ENCODE measurements at places on chromosomes 12 and 14.

DNA sequence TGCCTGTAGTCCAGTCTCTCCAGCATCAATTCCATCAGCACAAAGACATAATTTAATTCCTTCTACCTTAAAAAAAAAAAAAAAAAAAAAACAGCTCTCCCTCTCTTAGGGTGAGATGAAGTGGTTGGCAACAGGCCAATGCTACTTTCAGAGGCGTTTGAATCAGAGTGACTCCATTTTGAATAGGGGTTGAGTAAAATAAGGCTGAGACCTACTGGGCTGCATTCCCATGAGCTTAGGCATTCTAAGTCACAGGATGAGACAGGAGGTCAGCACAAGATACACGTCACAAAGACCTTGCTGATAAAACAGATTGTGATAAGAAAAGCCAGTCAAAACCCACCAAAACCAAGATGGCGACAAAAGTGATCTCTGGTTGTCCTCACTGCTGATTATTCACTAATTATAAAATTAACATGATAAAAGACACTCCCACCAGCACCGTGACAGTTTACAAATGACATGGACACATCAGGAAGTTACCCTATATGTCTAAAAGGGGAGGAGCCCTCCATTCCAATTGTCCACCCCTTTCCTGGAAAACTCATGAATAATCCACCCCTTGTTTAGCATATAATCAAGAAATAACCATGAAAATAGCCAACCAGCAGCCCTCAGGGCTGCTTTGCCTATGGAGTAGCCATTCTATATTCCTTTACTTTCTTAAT is 6.9 kb upstream of the TCL1B start:
- no peak for DNase-seq

DNA sequence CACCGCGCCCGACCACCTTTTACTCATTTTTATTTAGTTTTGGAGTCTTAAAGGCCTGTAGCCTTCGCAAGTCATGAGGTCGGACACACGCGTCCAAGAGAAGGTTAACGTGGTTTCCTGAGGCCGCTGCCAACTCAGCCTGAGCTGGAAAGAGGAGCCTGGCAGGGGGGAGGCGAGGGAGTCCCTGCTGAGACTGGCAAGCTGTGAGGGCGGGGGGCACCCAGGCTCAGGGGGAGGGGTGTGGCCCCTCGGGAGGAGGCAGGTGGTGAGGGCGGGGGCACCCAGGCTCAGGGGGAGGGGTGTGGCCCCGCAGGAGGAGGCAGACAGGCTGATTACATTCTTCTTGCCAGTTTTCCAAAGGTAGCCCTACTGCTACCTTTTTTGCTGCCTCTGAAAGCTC is 143.2 kb downstream of the PIWIL1 start:
- DNase-seq: no peak

- DNase-seq: no peak
These were observed 370.2 kb downstream of the DPF3 start for GRCh38 chr14:72523424-72524294.

- DNase-seq: no peak
These were observed 6.1 kb downstream of the TM7SF3 start for GRCh38 chr12:27008081-27008480.

GRCh38 chr12:116703214-116703795 is 34.6 kb downstream of the SPRING1 start:
- peak; percentile 85 for DNase-seq

GRCh38 chr12:65836419-65837197 is 12.3 kb downstream of the HMGA2 start:
- DNase-seq: no peak

- DNase-seq: no peak
These were observed 269.9 kb upstream of the PLEKHG7 start for GRCh38 chr12:92432724-92433441.

- no peak for DNase-seq
These were observed 3.6 kb downstream of the PPM1A start for GRCh38 chr14:60252630-60253029.

- no peak for DNase-seq
These were observed 63.3 kb downstream of the SUSD6 start for GRCh38 chr14:69674546-69675244.

DNA sequence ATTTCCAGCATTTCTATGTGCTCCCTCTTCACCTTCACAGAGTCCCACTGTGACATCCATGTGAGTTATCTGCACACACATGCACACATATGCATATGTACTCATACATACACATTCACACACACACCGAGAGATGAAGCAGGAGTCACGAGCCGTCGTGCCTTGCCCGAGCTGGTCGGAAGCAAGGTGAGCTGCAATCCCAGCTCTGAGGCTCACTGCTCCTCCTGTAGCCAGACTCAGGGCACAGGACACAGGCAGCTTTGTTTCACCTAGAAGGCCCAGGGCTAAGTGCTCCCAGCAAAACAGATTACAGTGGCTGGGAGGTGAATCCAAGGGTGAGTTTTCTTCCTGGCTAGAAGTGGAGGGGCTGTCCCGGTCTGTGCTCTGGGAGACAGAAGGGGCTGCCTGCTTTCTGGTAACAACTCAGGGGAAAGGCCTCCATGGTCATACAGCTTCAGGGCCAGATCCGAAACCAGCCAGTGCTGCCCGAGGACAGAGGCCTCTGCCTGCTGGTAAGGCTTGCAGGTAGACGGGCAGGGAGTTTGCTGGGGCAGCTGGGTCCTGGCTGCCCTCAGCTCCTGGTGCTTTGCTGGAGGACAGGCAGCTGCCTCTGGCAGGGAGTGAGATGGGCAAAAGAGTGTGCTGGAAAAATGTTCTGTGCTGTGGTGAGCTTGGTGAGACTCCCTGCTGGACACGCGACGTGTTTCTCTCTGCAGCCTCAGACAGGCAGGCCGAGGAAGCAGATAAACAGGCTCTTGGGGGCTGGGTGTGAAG is 123.7 kb downstream of the CRACR2A start:
- DNase-seq: no peak

DNA sequence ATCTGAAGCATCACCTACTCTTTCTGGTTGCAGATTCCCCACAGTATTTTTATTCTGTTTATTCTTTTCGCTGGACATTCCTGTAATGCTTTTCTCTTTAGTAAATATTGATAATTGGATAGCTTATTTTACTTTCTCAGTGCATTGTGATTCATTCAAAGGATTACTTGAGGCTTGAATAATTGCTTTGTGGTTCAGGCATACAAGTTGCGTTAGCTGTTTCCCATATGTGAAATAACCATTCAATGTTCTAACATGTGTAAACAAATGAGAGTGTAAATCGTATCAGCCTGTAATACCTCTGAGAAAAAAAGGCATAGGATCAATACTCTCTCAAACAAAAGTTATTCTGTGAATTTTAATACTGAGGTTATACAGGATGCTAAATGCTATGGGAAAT is 1004.2 kb upstream of the SEL1L start:
- no peak for DNase-seq

GRCh38 chr14:33836203-33836899 is 114.5 kb downstream of the EGLN3 start:
- no peak for DNase-seq

DNA sequence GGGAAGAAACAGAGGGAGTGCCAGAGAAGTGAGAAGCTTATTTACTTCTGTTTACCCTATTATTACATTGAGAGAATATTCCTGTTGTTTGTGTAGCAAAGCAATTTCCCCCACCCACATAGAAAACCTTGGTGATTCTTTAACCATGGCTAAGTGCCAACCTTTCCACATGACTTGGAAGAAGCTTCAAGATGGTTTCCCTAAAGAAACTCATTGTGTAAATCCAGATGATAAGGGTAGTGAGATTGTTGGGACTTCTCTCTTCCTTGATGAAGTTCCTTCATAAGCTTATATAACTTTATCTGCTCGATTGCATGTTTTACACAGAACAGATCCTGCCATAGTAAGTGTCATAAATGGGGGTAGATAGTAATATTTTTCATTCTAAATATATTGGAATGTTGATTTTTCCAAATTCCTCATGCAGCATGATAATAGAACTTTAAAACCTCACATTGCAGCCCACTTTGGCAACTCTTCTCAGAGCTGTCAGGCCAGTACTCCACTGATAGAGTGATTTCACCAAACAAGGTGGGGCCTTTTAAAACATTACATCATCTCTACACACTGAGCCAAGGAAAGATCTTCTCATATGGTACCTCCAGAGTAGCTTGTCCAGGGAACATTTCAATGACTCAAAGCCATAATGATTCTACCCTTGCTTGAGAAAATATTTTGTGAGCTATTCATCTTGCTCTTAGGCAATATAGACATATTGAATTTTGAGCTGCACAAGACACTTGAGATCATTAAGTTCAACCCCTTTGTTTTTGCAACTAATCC is 47.8 kb upstream of the KIF21A start:
- DNase-seq: no peak

- DNase-seq: no peak
These were observed 484 bp upstream of the PRKCH start for GRCh38 chr14:61320806-61321384.

- DNase-seq: no peak
These were observed 59.9 kb downstream of the SLC6A12 start for GRCh38 chr12:154058-154457.

DNA sequence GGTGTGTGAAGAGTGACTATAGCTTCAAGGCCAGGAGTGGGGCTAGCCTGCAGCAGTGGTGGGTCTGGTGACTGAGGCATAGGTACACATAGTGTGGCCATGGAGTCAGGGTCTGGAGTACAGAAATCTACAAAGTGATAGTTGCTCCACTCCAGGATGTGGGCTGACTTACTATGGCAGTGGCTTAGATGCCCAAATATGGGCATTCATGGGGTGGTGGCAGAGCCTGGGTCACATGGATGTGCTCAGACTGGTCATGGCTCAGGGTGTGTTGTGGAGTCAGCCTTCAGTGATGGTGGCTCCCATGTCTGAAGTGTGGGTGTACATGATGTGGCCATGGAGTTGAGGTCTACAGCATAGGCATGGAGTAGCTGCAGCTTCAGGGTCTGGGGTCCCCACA is 27.3 kb downstream of the CLEC6A start:
- no peak for DNase-seq

GRCh38 chr14:28515571-28515970 is 251.0 kb upstream of the FOXG1 start:
- DNase-seq: no peak

DNA sequence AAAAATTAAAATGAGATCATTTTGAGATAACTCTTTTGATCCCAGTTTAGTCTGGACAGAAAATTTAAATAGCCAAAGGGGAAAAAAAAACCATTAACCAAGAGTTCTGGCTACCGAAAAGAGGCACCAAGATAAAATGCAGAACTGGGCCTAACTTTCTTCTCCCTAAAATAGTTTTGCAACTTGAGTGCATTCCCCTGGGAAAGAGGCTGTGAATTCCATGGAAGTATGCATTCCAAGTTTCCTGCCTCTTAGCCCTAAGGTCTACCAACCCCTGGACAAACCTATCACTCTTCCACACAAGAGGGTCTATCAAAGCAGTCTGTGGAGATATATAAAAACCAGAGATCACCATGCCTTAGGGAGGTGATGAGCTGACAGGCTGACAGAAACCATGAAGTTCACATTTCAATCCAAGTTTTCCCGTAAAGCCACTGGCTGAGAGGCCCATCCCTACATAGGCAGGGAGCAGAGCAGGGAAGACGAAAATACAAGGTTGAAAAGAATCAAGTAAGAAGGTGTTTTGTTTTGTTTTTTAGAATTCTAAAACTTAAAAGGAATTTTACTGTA is 33.8 kb downstream of the DCP1B start:
- DNase-seq: no peak

DNA sequence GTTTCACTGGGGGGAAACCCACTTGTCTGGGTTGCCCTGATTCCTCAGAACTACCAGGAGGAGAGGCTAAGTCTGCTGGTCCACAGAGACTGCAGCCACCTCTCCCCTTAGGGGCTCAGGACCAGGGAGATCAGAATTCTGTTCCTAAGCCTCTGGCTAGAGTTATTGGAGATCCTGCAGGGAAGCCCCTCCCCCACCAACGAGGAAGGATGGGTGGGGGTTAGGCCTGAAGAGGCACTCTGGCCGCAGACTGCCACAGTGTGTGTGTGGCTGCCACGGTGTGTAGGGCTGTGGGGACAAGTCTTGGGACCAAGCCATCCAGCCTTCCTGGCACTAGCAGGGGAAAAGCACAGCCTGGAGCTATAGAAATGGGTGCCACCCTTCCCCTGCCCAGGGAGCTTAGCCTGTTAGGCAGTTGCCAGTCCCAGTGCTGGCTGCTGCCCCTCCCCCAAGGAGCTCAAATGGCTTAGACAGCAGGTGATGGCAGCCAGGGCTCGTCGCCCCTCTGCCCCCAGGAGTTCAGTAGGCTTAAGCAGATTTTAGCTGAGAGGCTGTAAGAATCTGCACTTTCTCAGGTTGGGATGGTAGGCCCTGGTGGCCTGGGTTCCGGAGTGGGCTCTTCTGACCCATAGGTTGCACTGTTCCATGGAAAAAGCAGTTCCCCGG is 107.7 kb downstream of the ERGIC2 start:
- DNase-seq: peak; percentile 16

GRCh38 chr12:92898755-92899154 is 30.3 kb downstream of the EEA1 start:
- DNase-seq: no peak

GRCh38 chr12:89752341-89752740 is 43.7 kb upstream of the ATP2B1 start:
- DNase-seq: no peak

DNA sequence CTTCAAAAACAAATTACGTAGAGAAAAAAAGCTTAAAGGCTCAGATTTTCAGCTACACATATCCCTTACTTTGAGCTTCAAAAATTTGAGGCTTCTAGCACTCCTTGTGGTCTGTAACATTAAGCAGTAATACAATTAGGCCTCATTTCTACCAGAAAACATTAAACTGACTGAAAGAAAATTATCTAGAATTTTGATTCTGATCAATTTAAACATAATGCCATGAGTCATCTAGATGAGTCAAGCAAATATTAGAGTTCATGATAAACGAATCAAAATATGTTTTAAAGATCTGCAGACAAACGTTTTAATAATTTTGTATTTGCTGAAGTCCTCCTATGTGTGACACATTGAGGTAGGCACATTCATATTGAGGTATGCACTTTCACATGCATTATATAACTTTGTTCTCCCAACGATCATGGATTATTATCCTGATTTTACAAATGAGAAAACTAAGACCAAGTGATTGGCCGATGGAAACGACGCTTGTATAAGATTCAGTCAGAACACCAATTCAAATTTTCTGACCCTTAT is 4.3 kb downstream of the OSBPL8 start:
- no peak for DNase-seq

- DNase-seq: no peak
These were observed 14.8 kb upstream of the APOF start for GRCh38 chr12:56377310-56377988.

DNA sequence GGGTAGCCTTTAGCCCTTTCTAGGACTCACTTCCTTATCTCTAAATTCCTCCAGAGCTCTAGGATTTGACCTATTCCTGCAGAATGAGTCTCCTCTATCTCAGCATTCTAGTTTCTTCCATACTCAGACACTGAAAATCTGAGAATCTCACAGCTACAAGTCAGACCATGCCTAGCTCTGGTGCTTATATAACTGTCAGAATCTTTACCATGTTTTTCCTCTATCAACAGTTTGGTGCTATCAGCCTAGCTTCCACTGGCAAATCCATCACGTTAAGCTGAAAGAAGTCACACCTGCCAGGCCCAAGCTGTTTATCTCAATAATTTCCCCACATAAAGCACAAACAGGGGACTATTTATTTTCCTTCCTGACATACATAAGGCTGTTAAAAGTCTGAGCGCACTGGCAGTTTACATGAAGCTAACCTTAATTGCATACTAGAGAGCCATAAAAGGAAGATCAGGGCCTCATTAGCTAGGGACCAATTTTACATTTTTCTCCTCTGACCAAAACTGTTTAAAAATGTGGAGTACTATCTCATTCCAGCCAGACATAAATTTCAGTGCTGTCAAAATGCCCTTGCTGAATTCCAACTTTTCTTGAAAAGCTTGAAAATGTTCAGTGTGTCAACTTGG is 270.5 kb downstream of the C12orf75 start:
- DNase-seq: no peak

GRCh38 chr14:39109893-39110715 is 4.0 kb upstream of the GEMIN2 start:
- DNase-seq: no peak
